Bone marrow (tissue), 2 donors: ENCODE measurements at places on chromosomes 7 and 10.
A peak's percentile ranks its signal among the peaks of the same experiment; 100 is the strongest.

DNA sequence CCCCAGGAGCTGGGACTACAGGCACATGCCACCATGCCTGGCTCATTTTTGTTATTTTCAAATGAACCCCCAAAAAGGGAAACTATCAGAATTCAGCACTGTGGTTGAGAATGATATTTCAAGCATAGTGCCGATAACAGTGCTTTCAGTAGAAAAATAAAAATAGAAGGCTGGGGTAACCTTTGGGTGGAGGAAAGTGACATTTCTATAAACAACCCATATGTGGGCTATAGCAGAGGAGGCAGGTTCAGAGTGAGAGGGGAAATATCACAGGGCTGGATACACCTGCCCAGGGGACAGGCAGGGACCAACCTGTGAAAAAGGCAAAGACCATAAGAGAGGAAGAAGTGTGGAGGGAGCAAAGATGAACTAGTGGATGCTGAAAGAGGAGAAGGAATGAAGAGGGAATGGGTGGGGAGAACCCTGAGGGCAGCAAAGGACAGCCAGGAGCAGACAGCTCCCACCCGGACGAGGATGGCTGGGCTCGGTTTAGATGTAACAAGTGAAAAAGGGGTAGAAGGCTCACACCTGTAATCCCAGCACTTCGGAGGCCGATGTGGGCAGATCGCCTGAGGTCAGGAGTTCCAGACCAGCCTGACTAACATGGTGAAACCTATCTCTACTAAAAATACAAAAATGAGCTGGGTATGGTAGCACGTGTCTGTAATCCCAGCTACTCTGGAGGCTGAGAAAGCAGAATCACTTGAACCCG, 56.5 kb downstream of the MAP3K8 start:
- no peak for DNase-seq

- DNase-seq = no peak
Measured at GRCh38 chr7:116626886-116627285, 45.1 kb upstream of the MET start.

GRCh38 chr7:150992833-150993302, 2.1 kb downstream of the NOS3 start:
- DNase-seq = no peak

DNA sequence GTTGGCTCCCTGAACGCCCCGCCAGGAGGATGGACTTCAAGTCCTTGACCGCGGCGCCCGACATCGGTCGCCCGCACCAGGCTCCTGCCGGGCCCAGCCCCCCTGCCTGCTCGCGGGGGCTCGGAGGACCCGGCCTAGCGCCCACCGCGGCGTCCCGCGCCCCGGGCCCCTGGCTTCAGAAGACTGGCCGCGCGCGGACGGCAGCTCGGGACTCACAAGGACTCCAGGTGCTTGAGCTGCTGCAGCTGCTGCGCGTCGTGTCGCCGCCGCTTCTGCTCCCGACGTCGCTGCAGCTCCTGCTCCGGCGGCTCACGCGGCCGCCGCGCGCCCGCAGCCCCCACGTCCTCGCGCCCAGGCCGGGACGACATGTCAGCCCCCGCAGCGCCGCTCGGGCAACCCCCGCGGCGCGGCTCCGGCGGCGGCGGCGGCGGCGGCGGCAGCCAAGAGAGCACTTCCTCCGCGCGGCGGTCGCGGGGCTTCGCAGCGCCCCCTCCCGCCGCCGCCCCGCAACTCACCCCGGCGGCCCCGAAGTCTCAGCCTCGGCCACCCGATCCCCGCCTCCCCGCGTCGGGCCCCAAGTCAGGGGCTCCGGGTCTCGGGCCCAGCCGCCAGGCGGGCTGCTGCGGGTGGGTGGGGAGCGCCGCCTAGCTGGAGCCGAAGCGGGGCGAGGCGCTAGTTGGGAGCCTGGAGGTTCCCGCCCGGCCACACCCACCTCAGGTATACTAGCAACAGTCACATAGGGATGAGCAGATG, at the start of gene RP9:
Gene RP9, minus strand, starts transcription at position 400 of the 753 bp plus-strand sequence. Its CDS starts 32 bp downstream, at position 368.
- peak; percentile 76 for DNase-seq

DNA sequence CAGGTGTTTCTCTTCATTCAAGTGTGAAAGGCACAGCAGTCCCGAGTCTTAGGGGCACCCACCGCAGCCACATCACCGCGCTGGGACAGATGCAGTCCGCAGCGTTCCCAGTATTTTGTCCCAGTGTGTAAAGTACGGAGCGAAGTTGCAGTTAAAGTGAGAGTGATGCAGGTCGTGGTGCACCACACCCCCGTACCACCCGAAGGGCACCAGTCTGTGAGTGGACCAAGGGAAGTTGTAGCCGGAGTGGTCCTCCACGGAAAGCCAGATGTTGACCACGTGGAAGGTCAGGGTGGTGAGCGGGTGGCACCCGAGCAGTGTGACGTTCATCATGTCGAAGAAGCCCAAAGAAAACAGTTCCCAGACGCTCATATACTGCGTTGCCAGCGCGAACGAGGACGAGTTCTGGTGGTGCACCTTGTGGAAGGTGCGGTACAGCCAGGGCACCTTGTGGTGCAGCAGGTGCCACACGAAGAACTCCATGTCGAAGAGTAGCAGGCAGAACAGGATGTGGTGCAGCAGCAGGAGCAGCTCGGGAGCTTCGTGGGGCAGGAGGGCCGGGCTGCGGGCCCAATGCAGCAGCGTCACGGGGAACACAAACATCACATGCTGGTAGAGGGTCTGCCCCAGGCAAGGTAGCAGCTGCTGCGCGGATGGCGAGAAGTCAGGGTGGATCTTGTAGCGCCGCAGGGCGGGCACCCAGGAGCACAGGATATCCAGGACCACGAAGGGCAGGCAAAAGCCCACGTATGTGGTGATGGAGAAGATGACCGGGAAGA, 526 bp downstream of the CH25H start:
- DNase-seq = no peak

DNA sequence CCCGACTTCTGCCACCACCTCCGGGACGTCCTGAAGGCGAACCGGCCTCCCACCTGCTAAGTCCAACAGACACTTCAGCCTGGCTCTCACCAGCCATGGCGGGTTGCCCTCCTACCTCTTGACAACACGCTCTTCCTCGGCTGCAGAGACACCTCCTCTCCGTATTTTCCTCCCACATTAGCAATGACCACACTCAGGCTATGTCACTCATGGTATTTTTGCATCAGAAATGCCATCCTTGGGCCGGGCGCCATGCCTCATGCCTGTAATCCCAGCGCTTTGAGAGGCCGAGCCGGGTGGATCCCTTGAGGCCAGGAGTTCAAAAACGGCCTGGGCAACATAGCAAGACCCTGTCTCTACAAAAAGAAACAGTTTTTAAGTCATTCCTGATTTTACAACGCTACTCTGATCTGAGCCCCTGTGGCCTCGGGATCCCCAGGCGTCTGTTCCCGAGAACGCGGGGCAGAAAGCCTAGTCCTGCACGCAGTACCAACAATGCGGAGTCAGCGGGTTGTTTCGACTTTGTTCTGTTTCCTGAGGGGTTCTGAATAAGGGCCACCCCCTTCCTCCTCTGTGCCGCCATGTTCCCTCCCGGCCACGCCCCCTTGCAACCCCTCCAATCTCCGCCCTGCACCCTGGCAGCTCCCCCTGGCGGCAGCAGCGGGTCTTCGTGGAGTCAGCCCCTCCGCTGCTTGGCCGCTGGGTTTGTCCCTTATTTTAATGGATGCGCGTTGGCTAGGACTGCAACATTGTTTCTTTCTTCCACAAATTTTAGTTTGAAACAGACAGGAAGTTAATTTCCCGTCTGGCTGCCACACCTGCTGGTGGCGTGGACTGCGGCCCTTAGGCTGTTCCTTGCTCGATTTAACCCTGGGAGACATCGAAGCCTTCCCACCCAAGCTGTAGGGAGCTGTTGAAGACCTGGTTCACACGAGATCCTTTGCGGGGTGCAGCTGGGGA, 9.7 kb upstream of the ZFAND2A start:
- peak; percentile 82 for DNase-seq

DNA sequence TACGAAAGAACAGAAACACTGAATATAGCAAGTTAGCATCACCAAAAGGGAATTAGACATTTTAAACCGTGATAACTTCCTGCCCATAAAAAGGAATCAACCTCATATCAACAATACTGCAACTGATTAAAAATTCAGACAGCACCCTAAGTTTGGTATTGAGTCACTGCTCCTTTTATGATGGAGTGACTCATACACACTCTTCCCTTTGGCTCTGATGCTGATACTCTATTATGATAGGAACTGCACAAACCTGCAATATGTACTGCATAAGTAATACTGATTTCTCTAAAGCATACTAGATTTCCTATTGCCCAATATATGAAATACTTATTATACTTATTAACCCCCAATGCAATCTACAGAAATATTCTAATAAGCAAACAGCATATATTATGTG, 118.7 kb downstream of the PARD3 start:
- DNase-seq = no peak

- DNase-seq = no peak
Measured at GRCh38 chr10:77004917-77005564, 632.6 kb downstream of the KCNMA1 start.

DNA sequence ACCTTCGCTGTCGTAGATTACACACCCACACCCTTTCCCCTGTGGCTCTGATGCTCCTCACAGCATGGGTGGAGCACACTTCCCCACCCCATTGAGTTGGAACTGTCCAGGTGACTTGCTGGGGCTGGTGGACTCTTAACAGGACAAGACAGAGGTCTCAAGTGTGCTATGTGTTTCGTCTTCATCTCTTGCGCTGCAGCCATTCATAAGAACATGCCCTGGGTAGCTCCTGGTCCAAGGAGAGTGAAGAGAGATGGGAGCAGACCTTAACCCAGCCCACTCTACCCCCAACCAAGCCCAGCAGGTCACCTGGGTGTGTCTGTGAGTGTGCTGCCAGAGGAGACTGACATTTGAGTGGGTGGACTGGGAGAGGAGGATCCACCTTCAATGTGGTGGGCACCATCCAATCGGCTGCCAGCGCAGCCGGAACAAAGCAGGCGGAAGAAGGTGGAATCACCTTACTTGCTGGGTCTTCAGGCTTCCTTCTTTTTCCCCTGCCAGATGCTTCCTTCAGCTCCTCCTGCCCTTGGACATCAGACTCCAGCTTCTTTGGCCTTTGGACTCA, 112.4 kb downstream of the HTR5A start:
- DNase-seq = no peak

DNA sequence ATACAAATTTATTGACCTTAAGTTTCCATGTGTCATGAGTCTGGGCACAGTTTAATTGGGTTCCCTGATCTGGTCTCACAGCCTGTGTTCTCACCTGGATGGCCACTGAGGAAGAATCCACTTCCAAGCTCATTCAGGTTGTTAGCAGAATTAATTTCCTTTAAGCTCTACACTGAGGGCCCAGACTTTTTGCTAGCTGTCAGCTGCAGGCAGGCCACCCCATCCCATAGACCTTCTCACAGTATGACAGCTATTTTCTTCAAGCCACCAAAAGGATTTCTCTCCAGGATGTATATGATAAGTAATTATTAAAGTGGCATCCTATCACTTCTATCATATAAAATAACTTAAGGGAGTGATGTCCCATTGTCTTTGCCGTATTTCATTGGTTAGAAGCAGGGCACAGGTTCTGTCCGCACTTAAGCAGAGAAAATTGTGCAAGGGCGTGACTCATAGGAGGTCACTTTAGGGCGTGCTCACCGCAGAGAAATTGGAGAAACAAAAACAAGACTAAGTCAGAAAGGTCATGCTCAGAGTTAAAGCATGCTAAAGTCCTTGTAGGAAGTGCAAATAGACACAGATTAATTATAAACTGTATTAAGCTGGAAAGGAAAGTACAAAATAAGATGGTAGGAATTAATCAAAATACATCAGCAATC, 109.9 kb downstream of the AHR start:
- peak; percentile 14 for DNase-seq

DNA sequence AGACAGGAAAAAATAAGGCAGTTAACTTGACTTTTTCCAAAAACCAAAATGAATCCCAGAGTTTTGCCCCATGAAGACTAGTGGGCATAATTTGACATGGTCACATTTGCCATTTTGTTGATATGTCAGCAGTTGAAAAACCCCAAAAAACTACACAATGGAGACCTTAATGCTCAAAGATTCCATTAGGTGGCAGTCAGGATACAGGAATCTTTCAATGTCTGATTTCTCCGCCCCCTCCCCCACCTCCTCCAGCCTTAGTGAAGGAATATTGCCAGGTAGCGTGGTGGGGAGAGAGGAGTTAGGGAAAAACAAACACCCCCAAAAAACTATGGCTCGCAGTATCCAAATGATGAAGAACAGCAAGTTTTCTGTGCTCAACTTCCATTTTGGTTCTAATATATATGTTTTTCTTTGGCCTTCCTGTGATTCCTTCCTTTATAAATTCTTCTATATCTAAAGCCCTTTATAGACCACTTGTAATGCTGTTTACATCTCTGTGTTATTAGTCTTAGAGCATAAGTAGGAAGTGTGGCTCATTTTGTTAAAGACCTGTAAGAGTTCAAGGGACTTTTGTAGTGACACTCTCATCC, 6.7 kb upstream of the SMNDC1 start:
- peak; percentile 43 for DNase-seq
